ENCODE measurements at places on chromosomes 16 and 17.

DNA sequence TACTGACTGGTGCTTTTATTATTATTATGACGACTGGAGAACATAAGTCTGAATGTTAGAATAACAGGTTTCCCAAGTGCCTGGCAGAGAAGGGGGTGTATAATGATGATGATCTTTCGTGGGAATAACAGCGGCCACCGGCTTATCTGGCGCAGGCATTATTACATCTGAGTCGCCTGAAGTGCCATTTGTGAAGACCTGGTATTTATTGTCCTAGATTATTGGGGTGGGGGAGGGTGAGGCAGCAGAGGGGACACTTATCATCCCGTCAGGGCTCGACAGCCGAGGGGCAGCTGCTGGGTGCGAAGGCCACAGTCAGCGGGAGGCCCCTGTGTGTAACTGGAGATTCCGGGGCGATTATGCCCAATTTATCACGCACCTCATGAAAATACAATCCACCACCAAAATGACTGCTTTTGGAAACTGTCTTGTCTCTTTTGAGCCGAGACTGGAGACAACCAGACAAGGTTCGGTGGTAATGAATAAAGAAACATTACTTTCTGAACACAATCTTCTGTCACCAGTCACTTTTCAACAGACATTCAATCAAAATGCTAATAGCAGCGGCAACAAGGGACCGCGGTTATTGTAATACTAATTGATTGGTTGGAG, 199.3 kb downstream of the CCDC182 start:
- no peak for DNase-seq

- no peak for DNase-seq
Measured at GRCh38 chr17:65794572-65794971, 233.1 kb upstream of the AXIN2 start.

- no peak for DNase-seq
Measured at GRCh38 chr17:74145756-74146155, 57.7 kb upstream of the RPL38 start.

- no peak for DNase-seq
Measured at GRCh38 chr17:81735264-81736102, 23.4 kb downstream of the SLC25A10 start.

GRCh38 chr17:68511254-68511670, 968 bp upstream of the PRKAR1A start:
- DNase-seq, result no peak

DNA sequence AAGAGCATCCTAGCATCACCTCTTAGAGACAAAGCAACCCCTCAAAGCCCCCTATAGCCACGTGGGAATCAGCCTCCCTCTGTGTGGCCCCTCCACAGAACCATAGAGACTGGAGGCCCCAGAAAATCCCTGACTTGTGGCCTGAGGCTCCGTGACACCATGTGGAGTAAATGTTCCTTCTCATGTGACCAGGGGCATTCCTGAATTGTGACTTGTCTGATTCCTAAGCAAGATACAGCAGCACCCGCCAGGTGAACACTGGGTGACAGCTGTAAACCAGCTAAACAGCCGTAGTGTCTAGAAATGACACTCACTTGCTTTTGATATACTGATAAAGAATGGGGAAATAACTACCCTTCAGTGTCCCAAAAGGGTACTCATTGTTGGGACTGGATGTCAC, 79.0 kb downstream of the DYNLRB2 start:
- no peak for DNase-seq

DNA sequence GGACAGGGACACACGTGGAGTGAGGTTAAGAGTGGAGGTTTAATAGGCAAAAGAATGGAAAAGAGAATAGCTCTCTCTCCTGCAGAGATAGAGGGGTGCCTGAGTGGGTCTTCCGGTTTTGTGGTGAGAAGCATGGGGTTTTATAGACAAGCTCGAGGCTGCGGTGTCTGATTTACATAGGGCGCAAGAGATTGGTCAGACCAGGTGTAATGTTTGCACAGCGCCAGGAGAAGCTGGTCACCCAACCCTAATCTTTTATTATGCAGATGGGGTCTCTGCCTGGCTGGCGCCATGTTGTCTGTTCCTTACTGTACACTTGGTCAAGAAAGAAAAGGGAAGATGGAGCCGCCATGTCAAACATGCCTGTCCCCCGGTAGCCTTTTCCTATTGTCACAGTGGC, 44.5 kb upstream of the MLYCD start:
- DNase-seq, result no peak

GRCh38 chr17:76633628-76634328, 9.8 kb downstream of the ST6GALNAC1 start:
- DNase-seq, result no peak

- DNase-seq, result no peak
Measured at GRCh38 chr17:6610011-6610410, 30.5 kb downstream of the KIAA0753 start.

GRCh38 chr17:40362696-40363110, 1.8 kb downstream of the GJD3 start:
- DNase-seq, result peak; percentile 83

DNA sequence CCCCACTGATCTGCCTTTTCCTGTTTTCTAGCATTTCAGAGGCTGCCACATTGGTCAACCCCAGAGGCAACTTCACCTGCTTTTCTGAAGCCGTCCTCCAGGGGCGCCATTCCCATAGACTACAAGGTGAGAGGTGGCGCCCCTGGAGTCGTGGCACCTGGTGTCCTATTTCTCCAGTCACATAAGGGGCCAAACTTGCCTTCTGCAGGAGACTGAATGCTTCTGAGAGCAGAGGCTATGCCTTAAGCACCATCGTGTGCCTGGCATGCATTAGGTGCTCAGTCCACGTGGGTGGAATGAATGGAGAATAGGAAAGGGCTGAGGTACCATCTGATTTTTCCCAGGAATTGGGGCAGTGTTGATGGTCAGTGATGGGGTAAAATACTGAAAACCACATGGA, 164.8 kb downstream of the HAPSTR1 start:
- DNase-seq, result peak; percentile 14

- no peak for DNase-seq
Measured at GRCh38 chr17:5800131-5800530, 215.8 kb upstream of the NLRP1 start.

- no peak for DNase-seq
Measured at GRCh38 chr17:80738987-80739730, 194.5 kb downstream of the RPTOR start.

- no peak for DNase-seq
Measured at GRCh38 chr17:38961413-38961812, 5.8 kb downstream of the FBXO47 start.

- DNase-seq, result no peak
Measured at GRCh38 chr17:27553019-27553511, 77.9 kb upstream of the LGALS9 start.

DNA sequence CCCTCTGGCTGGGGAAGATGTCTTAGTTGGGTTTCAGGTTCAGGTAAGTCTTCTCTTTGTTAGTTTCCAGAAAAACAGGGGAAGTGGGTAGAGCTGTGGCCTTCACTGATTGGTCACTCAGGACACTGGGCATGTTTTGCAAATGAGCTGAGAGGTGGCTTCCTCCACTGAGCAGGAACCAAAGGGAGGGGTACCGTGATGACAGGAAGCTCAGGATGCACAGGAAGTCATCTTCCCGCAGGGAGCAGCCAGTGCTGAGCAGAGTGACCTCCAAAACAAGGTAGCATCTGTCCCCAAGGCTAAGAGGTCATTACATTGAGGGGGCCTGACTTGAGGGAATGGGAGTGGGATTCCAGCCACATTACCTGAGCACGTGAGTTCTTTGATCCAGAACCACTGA, 5.6 kb downstream of the NT5C start:
- DNase-seq, result no peak

DNA sequence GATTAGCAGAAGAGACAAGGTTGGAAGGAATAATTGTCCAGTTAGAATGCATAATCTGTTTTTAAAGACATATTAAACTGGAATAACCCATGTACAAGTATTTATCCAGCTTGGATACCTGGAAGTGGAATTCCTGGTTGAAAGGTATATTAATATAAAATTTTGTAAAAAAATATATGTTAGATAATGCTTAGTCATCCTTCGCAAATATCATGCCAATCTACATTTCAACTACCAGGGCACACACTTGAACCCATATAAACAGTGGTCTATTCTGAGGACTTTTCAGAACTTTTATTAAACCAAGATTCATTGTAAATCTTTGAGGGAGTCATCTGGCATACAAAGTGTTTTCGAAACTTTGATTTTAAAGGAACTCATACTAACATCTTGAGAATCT, 269.1 kb upstream of the HSBP1 start:
- DNase-seq, result no peak

DNA sequence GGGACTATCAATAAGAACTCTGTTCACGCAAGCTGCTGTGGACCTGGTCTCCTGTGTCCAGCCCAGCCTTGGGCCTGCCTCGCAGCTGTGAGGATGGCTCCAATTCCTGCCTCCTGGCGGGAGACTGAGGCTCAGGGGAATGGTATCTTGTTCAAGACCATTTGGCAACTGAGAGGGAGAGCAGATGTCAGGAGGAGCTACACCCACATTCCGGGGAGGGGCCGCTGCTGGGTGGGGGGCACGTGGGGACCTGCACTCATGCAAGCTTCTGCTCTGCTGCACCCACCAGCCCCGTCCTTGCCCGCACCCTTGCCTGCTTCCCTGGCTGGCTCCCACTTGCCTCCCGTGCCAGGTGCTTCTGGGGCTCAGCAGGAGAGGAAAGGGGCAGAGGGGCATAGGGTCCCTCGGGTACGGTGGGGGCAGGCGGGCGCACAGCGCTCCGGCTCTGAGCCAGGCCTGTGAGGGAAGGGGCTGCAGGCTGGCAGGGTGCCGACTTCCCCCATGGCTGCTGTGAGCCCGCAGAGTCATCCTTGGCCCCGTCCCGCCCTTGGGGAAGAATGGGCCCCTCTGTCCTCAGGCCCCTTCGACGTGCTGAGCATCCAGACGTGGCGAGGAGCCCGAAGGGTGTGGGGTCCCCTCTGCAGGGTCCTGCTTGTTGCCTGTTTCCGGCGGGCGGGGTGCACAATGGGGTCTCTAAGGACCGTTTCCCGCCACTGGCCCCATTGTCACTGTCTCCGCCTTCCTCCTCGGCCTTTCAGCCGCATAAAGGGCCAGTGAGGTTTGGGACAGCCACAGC, 2.7 kb downstream of the METRN start:
- no peak for DNase-seq

GRCh38 chr17:59361916-59362810, 30.7 kb downstream of the YPEL2 start:
- no peak for DNase-seq

- no peak for DNase-seq
Measured at GRCh38 chr17:72723711-72724110, 368.8 kb downstream of the SLC39A11 start.

DNA sequence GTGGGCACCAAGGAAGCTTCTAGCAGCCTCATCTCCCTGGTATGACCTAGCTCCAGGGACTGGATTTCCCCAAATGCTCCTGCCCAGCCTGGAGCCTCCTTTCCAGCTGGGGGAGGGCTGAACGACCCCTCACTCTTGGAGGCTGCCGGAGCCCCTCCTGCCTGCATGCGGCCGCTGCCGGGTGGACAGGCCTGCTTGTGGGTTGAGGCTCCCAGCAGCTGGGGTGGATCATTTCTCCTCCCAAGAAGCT, 213.6 kb downstream of the SEC14L1 start:
- DNase-seq, result no peak

GRCh38 chr17:22202702-22203101, 510.4 kb downstream of the KCNJ18 start:
- no peak for DNase-seq

- no peak for DNase-seq
Measured at GRCh38 chr17:58621174-58621573, 70.7 kb downstream of the TEX14 start.

DNA sequence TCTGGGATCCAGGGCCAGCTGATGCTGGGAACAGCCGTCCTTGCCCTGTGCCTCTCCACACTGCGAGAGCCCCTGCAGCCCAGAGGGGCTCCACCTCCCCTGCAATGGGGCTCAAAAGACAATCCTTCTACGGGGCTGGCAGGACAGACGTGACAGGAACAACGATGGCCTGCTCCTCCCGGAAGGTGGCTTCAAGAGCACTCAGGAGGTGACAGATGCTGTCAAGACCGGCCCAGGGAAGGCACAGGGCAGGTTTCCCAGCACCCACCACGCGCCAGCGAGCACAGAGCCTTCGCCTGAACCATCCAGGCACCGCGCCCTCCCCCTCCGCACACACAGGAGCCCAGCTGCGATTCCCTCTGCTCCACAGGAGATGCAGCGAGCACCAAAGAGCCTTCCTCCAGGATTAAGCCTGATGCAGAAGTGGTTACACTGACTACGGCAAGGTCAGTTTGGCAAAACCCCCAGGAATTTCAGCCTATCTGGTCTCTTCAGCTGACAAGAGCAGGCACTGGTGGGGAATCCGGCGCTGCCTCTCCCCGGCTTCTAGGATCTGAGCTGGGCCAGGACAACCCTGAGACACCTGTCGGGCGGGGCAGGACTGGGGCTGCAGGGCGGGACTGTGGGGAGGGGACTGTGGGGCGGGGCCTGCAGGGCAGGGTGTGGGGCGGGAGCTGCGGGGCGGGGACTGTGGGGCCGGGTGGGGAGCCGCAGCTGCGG, 103.4 kb downstream of the ZNF778 start:
- DNase-seq, result no peak

- no peak for DNase-seq
Measured at GRCh38 chr16:53901408-53901807, 197.5 kb downstream of the FTO start.

GRCh38 chr16:25494292-25494691, 197.5 kb upstream of the HS3ST4 start:
- DNase-seq, result no peak
